Peyer's patch (tissue), 4 donors: ENCODE measurements at places on chromosomes 3 and 15.

GRCh38 chr15:25178835-25179672, 224.3 kb downstream of the SNRPN start:
- DNase-seq: peak; percentile 15

DNA sequence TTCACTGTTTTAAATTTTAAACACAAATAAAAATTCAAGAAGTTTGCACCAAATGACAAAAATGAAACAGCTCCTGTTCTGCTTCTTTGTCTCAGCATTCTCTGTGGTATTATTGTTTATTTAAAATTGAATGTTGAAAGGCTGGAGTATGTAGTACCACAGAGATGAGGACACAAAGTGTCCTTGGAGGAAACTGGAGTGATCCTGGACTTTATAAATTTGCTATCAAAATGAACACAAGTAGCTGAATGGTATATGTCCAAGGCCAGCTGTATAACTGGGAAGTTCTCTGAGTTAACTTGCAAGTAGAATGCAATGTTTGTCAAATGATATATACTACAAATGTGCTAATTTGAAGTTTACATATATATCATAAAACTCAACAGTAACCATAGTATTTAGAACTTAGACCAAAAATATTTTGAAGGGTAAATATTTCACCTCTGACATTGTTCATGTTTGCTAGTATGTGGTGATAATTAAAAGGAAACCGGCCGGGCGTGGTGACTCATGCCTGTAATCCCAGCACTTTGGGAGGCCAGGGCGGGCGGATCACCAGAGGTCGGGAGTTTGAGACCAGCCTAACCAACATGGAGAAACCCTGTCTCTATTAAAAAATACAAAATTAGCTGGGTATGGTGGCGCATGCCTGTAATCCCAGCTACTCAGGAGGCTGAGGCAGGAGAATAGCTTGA, 12.3 kb downstream of the BTLA start:
- no peak for DNase-seq

DNA sequence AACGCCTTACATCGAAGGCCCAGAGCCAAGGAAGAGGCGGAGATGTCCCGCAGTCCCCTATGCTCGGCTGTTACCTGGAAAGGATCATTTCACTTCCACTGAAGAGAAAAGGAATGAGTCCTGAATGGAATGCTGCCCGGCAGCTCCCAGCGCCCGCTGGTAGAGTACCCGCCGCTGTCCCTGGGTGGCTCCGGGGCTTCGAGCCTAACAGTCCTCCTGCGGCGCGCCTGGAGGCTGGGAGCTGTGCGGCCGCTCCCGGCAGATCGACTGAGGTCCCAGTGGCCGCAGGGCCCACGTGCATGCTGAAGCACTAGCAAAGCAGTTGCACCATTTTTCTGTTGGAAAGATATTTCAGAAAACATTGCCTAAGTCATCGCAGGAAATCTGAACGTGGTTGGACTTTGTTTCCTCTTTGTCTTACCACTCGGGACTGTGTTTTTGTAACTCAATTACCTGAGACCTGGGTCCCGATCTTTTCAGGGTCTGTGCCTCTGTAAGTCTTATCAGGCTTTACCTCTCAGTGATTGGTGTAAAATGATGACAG, 984 bp downstream of the RNU6-1 start:
- DNase-seq: peak; percentile 71

DNA sequence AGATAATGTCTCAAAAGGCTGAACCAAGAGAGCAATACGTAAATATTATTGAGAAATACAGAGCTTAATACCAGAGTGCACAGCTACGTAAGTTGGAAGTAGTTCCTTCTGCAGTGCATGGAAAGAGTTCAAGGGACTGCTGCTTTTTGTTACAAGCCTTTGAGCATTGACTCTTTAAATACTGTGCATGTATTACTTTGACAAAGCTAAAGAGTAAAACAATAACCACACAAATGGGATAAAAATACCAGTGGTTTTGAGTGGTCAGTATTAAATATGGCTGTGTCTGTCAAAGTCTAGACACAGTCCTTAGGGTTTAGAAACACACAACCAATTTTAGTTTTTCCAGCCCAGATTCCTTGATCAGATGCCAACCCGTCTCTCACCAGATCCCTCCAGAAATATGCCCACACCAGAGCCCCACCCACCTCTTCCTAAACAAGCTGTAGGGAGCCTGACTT, 62.1 kb downstream of the SSR3 start:
- DNase-seq: no peak

DNA sequence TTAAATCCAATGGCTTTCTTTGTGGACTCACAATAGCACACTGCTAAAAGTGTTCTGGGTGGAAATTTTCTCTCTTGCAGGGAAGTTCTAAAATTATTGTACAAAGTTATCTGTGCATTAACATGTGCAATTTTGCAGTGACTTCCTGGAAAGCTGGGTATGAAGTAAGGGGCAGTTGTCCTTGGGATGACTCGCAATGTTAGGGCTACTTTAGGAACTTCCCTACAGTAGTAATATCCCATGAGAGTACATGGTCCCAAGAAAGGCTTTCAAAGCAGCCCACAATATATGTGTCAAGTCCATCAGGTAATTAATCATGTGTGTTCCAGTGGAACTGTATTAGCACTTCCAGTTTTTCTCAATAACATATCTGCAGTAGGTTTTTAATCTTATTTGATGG, 201.0 kb upstream of the UBE2E2 start:
- DNase-seq: no peak

GRCh38 chr3:172272698-172273097, 175.6 kb downstream of the GHSR start:
- no peak for DNase-seq

- DNase-seq: no peak
Observed at GRCh38 chr3:7728566-7729519, 772.8 kb upstream of the LMCD1 start.

- DNase-seq: no peak
Observed at GRCh38 chr3:112167758-112168157, 34.7 kb upstream of the GCSAM start.

DNA sequence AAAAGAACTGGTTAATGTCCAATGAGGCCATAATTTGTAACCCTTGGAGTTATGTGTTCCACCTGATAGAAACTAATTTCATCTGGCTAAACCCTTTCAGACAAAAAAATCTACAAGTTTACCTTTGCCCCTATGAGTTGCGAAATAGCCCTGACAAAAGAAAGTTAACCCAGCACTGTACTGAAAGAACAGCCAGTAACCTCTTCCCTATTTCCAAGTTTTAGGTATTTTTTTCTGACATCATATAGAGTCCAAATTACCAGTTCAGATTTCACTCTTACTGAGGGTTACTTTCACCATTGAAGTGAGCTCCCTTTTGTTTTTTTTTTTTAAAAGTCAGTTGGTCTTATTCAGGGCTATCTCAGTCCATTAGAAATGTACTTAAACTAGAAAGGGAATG, 42.8 kb upstream of the PTPRG start:
- no peak for DNase-seq

- peak; percentile 68 for DNase-seq
Observed at GRCh38 chr3:129316248-129317013, 37.8 kb downstream of the HMCES start.

DNA sequence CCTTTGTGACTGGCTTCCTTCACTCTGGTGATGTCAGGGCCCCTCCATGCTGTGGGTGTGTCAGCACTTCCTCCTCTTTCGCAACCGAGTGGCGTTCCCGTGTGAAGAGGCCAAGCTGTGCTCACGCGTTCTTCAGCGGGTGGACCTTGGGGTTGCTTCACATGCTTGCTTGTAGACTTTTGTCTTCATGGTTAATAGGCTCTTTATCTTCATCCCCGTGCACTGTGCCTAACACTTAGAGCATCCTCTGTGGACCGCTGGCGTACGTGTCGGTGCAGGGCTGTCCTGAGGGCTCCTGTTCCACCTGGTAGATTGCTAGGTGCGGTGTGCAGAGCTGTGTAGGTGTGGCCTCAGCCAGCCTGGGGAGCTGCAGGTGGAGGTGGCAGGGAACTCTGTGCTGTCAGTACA, 182.3 kb downstream of the OR4M2 start:
- peak; percentile 79 for DNase-seq

GRCh38 chr15:39202641-39203040, 378.2 kb upstream of the THBS1 start:
- no peak for DNase-seq

- no peak for DNase-seq
Observed at GRCh38 chr3:163952499-163952898, 1125.8 kb downstream of the SI start.

DNA sequence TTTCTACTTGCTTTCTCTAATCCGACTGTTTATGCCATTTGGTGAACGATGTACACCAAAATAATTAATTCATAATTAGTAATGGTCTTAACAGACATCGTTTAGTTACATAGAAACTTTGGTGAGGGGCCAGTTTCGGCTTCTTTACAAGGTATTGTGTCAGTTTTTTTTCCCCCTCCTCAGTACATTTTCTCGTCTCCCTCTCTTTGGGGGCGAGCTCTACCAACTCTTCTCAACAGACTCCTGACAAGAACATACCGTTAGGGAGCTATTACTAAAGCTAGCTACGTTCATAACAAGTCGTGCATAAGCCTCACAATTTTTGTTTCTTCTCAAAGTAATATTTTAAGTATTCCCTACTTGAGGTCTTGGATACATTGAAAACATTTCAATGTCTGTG, 1.4 kb downstream of the U2SURP start:
- no peak for DNase-seq

DNA sequence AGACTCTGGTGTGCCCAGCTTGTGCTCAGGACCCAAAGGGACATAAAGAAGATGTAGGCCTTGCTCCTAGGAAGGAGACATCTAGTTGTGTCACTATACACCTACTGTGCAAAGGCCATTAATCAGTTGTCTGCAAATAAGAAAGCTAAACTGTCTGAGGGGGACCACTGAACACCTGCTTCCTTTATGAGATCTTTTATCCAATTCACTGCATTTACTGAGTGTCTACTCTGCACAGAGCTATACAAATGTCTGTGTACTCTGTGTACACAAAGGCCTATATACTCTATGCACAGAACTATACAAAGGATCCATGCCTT, 124.8 kb downstream of the CTNNB1 start:
- DNase-seq: no peak

DNA sequence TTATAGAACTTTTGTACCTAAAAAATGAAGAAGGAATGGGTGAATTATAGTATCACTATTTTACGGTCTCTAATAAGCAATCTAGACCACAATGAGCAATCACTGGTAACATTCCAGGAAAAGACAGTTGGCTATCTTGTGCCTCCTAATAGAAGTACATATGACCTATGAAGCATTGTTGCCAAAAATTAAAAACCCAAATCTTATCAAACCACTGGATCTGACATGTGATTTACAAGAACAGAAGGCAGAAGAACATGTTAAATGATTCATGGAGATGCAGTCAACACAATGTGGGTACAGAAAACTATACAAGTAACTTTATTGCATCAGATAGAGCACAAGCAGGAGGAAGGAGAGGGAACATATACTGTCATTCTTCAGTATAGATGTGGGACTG, 14.5 kb upstream of the HYKK start:
- DNase-seq: no peak

DNA sequence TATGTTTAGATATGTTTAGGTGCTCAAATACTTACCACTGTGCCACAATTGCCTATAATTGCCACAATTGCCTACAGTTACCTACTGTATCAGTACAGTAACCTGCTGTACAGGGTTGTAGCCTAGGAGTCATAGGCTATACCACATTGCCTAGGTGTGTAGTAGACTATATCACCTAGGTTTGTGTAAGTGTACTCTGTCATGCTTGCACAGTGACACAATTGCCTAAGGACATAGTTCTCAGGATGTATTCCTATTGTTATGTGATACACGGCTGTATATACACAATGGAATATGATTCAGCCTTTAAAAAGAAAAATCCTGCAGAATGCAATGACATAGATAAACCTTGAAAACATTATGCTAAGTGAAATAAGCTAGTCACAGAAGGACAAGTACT, 264.8 kb downstream of the RAP2B start:
- DNase-seq: no peak

DNA sequence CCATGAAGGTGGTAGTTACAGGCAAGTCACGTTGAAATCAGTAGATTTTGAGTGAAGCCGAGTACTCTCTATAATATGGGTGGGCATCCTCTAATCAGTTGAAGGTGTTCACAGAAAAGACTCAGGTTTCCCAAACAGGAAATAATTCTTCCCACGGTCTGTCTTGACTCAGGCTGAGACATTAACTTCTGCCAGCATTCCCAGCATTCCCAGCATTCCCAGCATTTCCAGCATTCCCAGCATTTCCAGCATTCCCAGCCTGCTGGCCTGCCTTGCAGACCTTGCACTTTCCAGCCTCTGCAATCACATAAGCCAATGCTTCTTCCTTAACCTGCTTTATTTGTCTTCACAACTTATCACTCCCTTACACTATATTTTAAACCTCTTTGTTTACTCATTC, 542.3 kb upstream of the ROBO2 start:
- DNase-seq: no peak

GRCh38 chr3:189170559-189170958, 1.2 kb upstream of the TPRG1 start:
- no peak for DNase-seq

DNA sequence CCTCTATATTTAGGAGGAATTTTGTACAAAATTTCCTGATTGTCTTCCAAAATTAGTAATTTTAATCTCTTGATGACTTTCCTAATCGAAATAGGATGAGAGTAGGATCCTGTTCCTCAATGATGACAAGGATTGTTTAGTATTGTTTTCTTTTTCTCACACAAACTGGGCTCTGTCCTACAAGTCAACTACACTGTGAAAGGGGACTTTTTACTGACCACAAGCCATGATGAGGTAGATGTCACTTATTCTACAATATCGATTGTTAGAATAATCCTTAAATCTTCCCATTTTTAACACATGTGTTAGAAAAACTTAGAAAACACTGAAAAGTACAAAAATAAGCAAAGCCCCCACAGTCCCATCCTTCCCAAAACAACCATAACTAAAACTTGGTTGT, 35.8 kb upstream of the TSC22D2 start:
- DNase-seq: no peak

GRCh38 chr15:55372701-55373440, 35.3 kb downstream of the CCPG1 start:
- no peak for DNase-seq

DNA sequence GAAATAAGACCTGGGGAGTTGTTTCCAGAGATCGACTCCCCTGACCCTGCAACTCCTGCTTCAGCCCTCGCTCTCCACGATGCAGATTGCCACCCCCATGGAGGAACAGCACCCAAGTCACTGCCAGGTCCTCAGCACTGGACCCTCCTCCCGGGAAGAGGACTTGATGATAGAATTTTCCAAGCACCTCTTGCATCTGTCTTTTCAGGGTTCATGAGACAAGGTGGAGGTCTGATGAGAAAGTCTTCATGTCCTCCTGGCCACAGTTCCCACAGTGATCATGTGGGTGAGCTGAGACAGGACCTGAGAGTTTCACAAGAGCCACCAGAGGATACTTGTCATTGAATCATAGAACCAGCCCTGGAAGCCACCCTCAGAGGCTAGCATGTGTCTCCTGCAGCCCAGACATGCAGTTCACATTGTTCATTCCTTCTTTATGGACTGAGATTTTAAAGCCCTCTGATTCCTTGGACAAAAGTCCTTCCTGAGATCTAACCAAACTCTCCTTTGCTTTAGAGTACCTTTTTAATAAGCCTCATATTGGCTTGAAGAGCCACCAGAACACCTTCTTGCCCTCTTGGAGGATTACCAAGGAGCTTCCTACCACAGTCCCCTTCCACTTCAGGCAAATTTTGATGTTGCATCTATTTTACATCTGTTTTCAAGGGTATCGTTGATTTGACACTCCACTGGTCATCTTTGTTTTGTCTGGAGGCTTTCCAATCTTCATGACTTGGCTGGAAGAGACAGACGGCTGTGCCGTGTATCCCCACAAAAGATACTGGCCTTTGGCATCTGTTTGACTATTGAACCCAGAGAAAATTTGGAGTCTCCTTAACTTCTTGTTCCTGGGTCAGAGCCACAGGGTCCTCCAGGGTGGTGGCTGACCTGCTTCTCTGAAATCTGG, 224.8 kb upstream of the BHLHE40 start:
- DNase-seq: no peak
